ENCODE measurements at places on chromosomes 1 and 21.

DNA sequence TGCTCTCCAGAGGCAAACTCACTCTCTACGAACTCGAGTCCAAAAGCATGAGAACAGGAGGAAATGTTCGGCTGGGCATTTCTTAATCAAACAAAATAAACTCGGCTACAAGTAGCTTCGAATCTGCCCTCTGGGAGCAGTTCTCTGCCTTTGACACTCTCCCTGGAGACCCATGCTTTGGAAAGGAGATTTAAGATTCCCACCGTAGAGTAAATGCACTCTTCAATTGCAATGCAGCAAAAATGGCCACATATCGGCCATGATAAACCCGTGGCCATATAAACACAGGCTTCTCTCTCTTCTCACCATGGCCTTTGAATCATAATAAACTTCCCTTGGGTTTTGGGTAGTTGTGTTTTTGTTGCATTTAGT, 215.4 kb downstream of the TOMM20 start:
- DNase-seq, result no peak

- DNase-seq, result no peak
Measured at GRCh38 chr1:10839188-10839770, 42.8 kb upstream of the CASZ1 start.

GRCh38 chr1:10639775-10640578, 156.5 kb downstream of the CASZ1 start:
- DNase-seq, result no peak

DNA sequence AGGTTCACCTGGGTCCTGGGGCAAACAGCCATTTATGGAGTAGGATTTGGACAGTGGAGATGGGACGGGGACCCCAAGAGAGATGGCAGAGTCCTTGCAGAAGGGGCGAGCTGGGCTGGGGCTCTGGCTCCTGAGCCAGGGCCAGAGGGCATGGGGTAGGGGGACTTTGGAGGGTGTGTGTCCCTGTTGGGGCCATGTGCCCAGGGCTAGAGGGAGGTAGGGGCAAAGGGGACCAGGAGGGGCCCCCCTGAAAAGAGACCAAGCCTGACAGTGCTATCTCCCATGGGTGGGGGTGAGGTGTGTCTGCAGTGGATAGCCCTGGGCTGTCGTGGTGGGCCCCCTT, 92.3 kb downstream of the TRIM11 start:
- no peak for DNase-seq

DNA sequence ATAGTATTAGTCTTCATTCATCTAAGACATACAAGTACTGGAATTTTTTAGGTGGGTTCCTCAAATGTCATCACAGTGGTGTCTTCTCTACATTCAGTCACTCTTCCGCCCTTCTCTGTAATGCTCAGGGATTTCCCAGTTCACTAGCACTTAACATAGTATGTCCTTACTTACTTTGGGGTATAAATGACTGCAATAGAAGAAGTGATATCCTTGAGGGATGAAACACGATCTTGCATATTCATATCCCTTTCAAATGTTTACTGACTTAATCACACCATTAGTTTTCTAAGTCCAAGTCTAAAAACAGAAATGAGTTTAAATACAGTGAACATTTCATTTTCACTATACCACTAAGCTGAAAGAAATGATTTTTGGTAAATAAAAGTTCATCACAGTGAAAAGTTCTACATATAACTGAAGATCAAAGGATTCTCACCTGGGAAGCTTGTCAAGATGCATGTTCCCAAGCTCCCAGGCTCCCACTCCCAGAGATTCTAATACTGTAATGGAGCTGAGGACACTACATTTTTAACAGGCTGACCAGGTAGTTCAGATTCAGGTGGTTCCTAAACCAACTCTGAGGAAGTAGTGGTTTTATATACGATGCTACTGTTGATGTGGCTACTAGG, 29.7 kb downstream of the MRPL39 start:
- DNase-seq, result no peak

DNA sequence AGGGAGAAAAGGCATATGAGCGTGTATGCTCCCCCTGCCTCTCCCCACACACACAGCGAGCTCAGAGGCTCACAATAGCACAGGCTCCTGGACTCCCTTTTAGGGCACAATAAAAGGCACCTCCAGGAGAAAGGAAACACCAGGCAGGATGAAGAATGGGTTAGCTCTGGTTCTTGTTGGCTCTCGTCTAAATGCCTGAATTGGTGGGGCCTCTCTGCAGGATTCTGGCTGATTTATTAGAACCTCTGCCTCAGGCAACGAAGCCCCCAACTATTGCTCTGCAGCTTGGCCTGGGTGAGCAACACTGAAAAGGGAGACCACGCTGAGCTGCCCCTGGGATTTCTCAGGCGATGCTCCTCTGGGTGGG, 590.9 kb upstream of the PLXNA2 start:
- DNase-seq, result no peak

- DNase-seq, result no peak
Measured at GRCh38 chr21:25518491-25518911, 88.8 kb downstream of the MRPL39 start.

DNA sequence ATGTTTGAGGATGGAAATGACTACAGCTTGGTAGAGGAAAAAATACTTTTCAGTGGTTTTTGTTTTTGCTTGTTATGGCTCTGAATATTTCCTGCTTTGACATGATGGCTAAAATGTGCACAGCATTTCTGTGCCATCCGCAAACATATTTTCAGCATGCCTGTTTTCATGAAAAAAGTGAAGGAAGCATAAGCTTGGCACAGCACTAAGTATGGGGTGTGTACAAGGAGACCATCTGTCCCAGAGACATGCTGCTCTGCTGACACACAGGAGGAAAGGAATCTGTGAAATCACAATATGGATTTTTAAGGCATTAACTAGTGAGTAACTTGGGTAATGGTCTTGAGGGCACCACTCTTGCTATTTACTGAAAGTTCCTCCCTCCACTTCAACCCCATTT, 595.5 kb downstream of the RWDD3 start:
- no peak for DNase-seq

GRCh38 chr1:64915381-64916274, 50.7 kb downstream of the JAK1 start:
- DNase-seq, result peak; percentile 80

DNA sequence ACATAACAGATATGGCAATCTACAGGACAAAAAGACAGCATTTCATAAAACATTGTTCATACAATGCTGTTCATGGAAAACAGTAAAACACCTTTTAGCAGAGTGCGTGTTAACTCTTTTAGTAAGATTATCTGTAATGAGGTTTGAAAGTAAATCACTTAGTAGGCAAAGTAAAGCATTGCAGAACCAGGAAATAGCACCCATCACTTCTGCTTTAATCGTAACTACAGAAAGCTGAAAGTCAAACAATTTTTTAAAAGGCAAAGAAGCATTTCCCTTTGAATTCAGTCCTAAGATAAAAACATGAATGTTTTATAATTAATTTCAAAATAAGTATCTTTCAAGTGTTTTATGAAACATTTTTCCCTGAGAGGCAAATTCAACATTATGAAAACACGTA, 63.3 kb upstream of the RNF11 start:
- no peak for DNase-seq

DNA sequence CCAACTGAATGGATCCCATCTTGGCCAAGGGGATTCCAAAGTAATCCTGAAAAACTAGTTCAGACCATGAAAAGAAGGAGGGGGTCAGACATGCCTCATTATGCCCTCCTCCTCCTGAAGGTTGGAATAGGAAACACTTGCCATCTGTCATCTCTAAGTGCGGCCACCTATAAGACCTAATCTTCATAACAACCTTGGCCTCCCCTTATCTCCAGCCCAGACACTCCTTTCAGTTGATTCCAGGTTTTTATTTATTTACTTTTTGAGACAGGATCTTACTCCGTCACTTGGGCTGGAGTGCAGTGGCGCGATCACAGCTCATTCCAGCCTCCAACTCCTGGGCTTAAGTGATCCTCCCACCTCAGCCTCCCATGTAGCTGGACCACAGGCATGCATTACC, 19.7 kb downstream of the SNAP47 start:
- DNase-seq, result no peak

GRCh38 chr1:68204977-68205630, 27.2 kb downstream of the WLS start:
- no peak for DNase-seq

- DNase-seq, result no peak
Measured at GRCh38 chr1:226826479-226827261, 43.7 kb upstream of the PSEN2 start.

DNA sequence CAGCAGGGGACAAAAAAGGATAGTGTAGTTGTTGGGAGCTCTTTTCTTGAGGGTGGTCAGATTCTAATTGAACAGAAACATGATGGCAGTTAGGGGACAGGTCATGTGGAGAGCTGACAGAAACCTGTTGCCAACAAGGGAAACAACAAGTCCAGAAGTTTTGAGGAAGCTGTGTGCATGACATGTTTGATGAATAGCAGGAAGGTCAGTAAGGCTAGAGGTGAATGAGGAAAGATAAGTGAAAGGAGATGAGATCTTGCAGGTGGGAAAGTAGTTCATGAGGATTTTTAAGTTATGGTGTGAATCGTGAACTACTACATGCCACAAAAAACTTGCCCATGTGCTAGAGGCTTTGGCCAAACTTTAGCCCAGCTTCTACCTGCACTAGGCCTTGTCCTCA, 1817.4 kb downstream of the MRPL39 start:
- DNase-seq, result no peak

- no peak for DNase-seq
Measured at GRCh38 chr1:209748620-209749019, 7.2 kb upstream of the TRAF3IP3 start.

- no peak for DNase-seq
Measured at GRCh38 chr1:42136466-42136865, 16.7 kb upstream of the GUCA2B start.

DNA sequence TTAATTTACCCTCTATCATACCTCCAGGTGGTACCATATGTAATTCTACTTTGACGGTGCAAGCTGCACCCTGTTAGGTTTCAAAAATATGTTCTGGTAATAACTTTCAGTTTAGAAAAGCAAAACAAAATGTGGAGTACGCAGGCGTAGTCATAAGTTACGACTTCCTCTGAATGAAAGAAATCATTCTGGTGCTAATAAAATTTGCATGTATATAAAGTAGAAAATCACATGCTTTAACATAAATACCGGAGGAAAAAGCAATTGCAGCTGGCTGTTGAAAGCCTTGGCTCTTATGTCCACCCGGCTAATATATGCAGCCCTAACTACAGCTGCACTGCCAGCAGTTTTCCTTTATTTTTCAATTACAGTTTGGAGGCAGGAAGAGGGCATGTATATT, 65.2 kb upstream of the TMPRSS15 start:
- no peak for DNase-seq

- DNase-seq, result no peak
Measured at GRCh38 chr1:238950017-238950416, 436.4 kb upstream of the CHRM3 start.

DNA sequence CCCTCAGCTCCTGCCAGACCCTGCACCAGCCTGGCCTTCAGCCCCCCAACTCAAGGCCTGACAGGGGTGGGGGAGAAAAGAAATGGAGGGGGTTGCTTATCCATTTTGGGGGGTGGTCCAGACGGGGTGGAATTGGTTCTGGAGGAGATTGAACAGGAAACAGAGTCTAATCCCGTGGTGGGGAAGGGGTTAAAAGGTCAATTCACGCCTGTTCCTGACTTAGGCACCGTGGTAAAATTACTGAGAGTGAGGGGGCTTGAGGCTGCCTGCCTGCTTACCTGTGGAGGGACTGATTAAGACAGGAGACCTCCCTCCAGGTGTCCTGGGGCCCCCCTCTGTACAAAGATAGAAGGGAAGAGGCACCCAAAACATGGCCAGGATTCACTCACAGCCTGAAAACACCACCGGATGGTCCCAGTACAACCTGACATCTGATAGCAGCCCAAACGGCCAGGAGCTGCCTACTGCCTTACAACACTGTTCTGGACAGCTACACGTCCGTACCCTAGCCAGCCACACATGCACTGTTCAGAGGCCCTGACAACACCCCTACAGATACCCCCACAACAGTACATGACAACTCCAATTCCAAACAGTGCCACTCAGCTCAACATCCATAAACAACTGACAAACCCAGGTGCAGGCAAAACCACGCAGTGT, 31.8 kb downstream of the AHDC1 start:
- no peak for DNase-seq

GRCh38 chr1:151418081-151418480, 18.7 kb downstream of the PSMB4 start:
- DNase-seq, result no peak

GRCh38 chr1:239619190-239619589, 232.8 kb downstream of the CHRM3 start:
- no peak for DNase-seq

DNA sequence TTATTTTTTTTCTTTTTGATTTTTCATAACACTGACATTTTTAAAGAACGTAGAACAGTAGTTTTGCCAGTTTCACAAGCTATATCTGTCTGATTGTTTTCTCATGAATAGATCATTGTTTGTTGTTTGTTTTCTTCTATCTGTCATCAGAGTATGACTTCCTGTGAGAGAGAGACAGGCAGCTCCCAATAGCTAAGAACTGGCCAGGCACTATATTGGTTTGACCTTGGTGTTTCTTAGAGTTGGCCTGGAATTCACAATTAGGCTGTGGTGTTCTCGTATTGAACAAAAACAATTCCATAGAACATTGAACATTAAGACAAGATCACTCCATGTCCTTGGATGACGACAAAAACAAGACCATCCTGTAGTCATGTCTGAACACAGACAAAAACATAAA, 43.4 kb downstream of the RPS6KC1 start:
- no peak for DNase-seq

DNA sequence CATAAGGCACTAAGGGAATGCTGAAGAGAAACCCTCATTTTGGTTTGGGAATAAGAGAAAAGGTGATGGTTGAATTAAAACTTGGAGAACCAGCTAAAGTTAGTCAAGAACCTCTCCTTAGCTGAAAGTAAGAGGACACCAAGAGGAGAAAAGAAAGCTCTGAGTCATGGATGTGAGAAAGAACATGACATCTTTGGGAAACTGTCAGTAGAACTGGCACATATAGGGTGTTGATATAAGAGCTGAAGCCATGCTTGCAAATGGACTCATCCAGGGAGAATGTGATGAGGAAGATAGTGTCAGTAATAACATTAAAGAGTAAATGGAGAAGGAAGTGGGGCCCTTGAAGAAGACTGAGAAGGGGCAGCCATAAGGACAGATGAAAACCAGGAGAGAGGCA, 54.3 kb downstream of the LRRC8C start:
- no peak for DNase-seq

DNA sequence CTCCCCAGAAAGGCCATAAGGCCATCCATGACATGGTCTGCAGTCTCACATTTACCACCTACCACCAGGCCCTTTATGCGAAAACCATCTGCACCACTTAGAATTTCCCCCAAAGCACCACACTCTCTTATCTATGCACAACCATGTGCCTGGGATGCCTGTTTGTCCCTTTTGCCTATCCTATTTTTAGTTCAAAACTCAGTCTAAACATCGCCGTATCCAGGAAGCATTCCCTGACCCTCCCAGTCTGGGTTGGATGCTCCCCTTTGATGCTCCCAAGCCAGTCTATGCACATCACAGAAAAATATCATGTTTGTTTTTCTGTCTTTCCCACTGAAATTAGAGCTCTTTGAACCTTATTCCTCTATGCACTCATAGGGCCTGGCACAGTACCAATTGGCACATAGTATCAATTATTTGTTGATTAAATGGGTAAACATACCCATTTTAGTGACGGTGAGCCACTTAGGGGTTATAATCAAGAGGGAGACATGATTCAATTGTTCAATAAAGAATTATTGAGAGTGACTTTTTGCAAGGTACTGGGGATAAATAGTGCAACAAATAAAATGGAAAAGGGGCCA, 6.7 kb downstream of the MPL start:
- DNase-seq, result no peak
